ENCODE measurements at places on chromosomes 5 and 9.

- no peak for DNase-seq
These were observed 19.5 kb downstream of the C5orf52 start for GRCh38 chr5:157690690-157691433.

DNA sequence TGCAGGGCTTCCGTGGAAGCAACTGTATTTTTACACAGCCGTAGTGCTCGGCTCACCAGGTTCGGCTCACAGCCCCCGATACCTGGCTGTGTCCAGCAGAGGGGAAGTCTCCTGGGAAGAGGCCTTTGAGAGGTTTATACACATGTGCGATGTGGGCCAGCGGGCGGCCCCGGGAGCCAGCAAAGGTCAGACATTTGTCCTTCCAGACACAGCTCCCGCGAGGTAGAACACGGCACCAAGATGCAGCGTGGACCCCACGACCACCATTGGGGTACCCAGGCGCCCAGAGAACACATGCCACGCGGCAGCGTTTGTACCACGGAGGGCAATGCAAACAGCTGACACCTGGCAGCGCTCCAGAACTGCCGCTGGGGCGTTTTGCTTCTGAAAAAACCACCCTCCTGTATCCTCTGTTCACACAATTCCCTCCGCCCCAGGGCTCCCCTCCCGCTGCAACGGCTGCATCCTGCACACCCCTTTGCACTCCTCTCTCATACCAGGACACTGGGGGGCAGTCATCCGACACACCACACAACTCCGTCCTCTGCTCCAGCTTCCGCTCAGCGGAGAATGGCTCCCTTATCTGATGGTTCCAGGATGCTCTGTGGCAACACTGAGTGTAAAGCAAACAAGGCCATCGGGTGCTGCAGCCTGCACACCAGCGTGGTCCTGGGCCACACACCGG lies 235.3 kb downstream of the SYK start:
- DNase-seq, result peak; percentile 93

DNA sequence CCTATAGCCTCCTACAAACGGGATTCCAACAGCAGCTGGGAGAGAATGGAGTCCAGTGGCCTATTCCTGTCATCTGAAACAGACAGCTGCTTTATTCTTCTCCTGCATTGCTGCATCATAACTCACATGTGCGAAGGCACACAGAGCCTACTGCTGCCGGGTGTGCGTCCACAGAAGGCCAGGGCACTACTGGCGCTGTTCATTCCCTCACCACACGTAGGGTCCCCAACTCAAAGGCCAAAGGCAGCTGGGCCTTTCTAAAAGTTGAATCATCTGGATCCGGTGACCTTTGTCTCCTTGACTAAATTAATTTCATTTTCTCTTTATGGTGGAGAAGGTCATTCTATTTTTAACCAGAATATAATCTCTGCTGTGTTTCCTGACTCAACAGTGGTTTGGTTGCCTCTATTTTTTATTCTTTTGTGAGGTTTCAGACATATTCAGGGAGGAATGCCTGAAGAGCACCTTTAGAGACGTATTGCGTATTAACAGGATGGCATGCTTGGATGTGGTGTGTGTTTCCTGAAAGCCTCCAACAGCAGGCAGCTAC lies 10.8 kb upstream of the SPATA24 start:
- DNase-seq, result no peak

- DNase-seq, result no peak
These were observed 11.8 kb upstream of the ZFP2 start for GRCh38 chr5:178883815-178884430.

DNA sequence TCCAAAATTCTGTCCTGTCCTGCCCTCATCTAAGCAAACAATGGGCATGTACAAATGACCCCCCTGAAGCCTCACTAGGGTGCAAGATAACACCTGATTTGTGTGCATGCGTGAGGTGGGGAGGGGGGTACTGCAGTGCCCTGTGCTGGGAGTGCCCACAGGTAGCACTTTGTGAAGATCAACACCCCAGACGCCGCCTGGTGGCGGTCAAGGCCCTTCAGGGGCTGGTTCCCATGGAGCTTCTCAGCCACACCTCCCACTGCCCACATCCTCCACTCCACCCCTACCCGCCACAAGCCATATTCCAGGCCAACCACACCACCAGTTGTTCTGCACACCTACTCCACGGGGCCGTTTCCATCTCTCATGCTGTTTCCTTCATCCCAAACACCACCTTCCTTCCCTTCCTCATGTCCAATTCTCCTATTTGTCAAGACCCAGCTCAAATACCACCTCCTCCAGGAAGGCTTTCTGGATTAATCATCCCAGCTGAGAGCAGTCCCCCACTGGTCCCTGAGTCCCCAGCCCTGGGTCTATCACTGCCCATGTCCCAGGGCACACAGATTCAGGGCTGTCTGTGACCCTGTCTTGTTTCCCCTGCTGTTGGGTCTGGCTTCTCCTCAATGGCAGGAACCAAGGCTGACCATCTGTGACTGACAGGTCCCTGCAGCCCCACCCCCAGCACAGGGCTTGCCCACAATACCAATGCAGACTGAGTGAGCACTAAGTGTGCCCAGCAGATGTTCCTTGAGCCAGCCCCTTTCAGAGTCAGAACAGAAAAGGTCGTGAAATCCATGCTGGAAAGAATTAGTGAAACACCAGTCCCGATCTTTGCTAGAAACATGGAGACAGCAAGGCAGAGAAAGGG lies 178.4 kb downstream of the PAX5 start:
- no peak for DNase-seq

DNA sequence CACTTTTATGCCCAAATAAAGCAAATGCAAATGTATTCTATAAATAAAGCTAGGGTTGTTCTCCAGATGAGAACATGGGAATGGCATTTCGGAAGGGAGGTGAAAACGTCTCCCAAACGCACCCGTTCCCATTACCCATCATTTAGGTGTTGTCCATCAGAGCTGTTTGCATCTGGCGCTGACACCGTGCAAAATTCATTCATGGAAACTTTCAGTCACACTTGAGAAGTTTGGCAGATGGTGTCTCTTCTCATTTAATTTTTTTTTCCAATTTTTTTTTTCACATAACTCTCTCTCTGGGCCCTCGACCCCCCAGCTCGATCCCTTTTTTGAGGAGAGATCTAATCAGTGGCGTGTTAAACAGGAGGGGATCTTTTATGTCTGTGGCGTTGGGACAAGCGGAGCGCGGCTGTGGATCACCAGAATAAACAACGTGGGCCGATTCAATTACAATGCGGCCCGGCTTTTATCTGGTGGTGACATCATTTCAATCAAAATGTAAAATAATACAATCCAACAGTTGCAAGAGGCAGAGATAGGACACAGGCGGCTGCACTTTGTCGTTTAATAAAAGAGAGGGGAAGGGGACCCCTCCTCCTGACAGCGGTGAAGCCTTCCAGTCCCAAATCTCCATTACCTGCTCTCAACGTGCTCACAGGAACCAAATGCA lies 246.1 kb upstream of the IRX4 start:
- DNase-seq, result no peak

- DNase-seq, result no peak
These were observed 7.9 kb downstream of the MSX2 start for GRCh38 chr5:174732036-174733020.

GRCh38 chr9:129932303-129933151 lies 97.3 kb downstream of the USP20 start:
- DNase-seq, result no peak

DNA sequence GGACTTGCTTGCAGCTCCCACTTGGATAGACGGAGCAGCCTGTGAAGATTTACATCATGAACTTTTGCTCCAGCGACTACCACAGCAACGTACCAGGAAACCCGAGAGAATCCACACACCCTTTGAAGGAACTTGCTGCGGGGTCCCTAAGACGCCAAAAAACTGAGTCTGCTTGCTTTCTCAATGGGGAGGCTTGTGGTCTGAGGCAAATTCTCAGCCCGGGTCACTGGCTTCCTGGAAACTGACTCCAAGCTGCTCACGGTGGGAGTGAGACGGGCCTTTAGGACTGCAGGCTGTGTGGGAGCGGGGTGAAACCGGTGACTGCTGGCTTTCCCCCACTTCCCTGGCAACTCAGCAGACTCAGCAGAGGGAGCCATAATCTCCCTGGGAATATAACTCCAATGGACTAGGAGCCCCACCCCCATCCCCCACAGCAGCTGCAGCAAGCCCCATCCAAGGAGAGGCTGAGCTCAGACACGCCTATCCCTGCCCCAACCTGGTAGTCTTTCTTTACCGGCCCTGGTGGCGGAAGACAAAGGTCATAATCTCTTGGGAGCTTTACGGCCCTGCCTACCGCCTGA lies 466.0 kb downstream of the CAAP1 start:
- DNase-seq, result no peak

DNA sequence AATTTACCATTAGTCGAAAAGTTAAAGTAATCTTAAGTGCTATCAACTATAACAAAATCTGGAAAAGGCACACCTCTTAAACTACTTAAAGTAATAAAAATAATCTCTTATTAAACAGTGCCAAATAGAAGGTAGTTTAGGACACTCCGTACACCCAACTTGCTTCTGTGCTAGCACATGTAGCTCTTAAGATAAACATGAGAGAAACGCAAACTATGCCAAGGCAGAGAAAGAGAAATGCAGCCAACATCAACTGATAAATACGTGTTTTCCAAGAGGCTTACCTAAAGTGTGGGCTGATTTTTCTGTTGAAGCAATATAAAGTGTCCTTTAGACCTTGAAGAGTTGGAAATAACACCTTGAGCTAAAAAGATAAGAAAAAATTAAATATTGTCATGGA lies 480.6 kb upstream of the DAB2 start:
- no peak for DNase-seq

GRCh38 chr5:74915488-74915887 lies 49.3 kb upstream of the FAM169A start:
- DNase-seq, result no peak

DNA sequence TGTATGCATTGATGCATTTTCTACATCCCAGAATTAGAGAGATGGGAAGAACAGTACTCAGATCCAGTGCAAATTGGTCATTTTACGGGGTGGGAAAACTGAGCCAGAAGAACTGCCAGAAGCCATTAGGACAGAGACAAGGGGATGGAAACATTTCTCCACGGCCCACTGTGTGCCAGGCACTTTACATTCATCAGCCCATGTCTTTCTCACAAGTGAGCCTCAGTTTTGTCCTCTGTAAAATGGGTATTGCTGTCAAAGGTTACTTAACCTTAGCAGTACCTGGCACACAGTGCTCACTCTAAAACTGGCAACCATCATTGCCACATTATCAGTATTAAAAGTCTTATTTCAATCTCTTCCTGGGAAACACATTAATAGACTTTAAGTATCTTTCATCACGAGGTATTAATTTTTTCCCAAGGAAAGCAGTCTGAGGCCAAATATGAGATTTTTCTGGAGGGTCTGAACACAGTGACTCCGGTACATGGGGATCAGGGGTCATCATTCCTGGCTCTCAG lies 5.2 kb downstream of the DUSP1 start:
- DNase-seq, result peak; percentile 61

DNA sequence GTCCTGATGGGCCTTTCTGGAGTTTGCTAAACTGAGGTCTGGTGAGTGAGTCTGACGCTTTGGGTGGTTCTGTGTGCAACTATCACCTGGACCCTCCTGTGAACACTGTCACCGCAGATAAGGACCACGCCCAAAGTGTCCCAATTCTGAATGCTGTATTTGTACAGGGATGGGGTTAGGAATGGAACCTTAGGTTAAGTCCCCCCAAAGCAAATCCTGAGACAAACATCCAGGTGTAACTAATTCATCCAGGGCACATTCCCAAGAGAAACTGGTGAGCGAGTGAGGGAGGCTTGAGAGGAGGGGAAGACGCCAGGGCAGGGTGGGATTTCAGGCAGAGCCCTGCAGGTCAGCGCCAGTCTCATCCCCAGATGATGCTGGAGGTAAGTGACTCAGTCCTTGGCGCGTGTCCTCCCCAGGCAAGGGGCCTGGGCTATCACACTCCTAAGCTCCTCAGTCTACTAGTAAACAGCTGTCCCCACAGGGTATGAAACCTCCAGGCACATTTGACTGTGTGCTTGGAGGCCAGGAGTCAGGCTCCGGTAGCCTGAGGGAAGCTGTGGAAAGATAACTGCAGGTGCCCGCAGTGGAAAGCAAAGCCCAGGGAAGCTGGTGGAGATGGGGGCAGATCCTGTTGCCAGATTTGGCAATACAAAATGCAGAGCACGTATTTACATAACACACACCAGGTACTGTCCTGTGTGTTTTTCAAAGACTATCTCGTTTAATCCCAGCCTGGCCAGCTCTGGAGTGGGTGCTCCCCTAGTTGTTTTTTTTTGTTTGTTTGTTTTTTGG lies 66.7 kb downstream of the IL6ST start:
- DNase-seq, result no peak

DNA sequence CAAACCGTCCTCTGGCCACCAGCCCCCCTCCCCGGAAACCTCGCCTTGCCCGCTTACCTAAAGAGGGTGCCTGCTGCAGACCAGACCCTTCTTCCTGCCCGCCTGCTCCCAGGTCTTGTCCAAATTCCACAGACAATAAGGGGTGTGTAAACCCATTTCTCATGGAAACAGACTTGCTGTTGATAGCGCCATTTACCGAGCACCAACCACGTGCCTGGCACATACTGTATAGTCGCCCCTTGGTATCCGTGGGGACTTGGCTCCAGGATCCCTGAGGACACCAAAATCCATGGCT lies 25.1 kb downstream of the CDHR2 start:
- DNase-seq, result no peak

GRCh38 chr5:141654298-141654697 lies 3.1 kb upstream of the FCHSD1 start:
- no peak for DNase-seq

GRCh38 chr5:114504560-114504959 lies 142.7 kb downstream of the KCNN2 start:
- DNase-seq, result no peak

DNA sequence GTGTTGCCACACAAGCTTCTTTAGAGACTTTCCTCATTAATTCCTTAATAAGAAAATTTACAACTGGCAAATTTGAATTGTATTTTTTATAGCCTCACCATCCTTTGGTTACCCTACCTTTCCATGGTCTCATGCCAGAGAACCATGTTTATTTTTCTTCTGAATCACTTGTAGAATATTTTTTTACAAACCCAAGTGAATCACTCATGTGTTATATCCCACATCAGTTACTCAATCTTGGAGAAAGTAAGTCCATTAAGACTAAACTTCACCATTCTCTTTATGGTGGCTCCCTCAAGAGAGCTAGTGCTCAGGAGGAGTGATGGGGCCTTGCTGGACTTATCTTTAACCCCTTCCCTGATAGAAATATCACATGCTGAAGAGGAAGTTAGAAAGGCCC lies 128.9 kb downstream of the SUSD1 start:
- no peak for DNase-seq

DNA sequence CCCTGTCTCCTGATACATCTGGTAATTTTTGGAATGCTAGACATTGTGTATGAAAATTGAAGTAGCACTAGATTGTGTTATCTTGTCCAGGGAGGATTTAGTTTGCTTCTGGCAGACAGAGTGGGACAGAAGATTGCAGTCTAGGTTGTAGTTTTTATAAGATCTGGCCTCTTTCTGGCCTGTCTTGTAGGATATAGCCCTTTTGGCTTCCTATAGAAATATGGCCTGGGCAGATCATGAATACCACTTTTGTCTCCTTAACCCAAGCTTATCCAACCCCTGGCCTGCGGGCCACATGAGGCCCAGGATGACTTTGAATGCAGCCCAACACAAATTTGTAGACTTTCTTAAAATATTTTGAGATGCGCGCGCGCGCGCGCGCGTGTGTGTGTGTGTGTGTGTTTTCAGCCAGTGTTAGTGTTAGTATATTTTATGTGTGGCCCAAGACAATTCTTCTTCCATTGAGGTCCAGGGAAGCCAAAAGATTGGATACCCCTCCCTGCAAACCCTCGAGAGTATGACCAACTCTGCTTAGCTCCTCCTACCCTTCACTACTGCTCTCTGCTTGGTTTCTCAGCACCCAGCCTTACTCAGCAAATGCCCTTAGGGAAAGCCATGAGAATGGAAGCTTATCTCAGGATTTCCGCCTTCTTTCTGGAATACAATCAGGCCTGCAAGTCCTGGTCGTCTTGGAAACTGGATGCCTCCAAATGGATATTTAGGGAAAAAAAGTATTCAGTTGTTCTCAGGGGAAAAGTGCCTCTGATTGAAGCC lies 26.5 kb downstream of the ANKRD33B start:
- DNase-seq, result peak; percentile 33
